T-cell (primary cell): ENCODE measurements at places on chromosomes 11 and 22. TPM values are rescaled to one million over a fixed set of nuclear protein-coding genes. Genes with fewer than 3 reads are reported as not detected.

LMNTD2 gene
- 5.1 TPM for total RNA-seq

- no peak overlapping the region for H3K4me3 ChIP-seq
- no peaks in the 10 kb centered on the region for H3K36me3 ChIP-seq
- H3K27ac ChIP-seq: no peak overlapping the region
- no peaks in the 10 kb centered on the region for H3K27me3 ChIP-seq
- DNase-seq: no peak
Measured at GRCh38 chr11:25993016-25993415, 338.9 kb upstream of the ANO3 start.

- H3K4me1 ChIP-seq: no peaks in the 10 kb centered on the region
- H3K36me3 ChIP-seq: no peaks in the 10 kb centered on the region
- no peak overlapping the region for H3K27ac ChIP-seq
- no peak for DNase-seq
- H3K4me3 ChIP-seq: no peak overlapping the region
Measured at GRCh38 chr11:68643585-68643984, 40.8 kb upstream of the GAL start.

DNHD1 gene
- total RNA-seq: 52.0 TPM

C1QTNF4 gene
- total RNA-seq: 2.0 TPM
